Testis (tissue), 5 donors: ENCODE measurements at places on chromosomes 2 and 18. TPM values are rescaled to one million over a fixed set of nuclear protein-coding genes. Genes with fewer than 3 reads are reported as not detected.

- no peaks in the 10 kb centered on the region for H3K27me3 ChIP-seq
- H3K4me3 ChIP-seq, result no peak overlapping the region
- H3K4me1 ChIP-seq, result no peaks in the 10 kb centered on the region
These were observed 406.8 kb downstream of the NBAS start for GRCh38 chr2:15154297-15154696.

The NGEF gene
- total RNA-seq, result 28.7 TPM

DNA sequence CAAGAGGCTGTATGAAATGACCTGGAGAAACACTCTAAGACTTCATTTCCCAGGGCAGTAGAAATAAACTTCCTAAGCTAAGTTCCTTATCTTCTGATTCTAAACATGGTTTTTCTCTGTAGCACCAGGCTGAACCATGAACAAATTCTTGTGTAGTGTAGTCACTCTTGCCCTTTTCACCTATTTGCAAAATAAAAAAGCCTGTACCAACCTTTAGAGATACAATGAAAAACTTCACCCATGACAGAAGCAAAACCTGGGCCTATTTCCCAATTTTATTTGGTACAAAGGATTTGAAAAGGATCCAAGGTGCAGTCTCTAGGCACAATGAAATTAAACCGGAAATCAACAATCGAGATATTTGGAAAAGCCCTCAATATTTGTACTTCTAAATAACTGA is 43.6 kb downstream of the POLR1A start:
- peaks cover 6% of the 10 kb centered on the region for H3K4me1 ChIP-seq
- no peaks in the 10 kb centered on the region for H3K27me3 ChIP-seq
- no peaks in the 10 kb centered on the region for H3K36me3 ChIP-seq

DNA sequence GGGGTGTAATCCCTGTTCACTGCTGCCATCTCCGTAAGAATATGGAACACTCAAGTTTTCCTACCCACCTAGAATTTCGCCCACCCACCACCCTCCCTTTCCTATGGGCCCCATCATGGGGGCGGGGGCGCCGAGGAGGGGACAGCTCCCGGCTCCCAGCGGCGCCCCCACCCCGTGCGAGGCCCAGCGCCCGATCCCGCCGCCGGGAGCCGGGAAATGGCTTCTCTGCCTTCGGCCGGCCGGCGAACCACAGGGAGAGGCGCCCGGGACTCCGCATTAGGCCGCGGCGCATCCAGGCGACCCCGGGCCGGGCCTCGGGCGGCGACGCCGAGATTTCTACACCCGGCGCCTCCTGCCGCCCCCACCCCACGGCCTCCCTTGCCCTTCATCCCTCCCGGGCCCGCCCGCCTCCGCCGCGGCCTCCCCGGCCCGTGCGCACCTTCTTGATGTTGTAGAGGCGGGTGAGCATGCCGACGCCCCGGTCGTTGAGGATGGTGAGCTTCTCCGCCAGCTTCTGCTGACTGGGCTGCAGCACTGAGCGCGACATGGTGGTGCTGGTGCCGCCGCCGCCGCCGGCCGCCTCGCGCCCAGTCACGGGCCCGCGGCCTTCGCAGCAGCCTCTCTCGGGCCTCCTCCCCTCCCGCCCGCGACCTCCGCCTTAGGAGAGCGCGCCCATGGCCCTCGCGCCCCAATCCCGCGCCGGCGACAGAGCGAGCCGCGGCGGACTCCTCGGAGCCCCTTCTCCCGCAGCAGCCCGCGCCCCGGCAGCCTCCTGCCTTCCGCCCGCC is 510 bp downstream of the NCKAP1 start:
- H3K4me1 ChIP-seq, result peaks cover 9% of the 10 kb centered on the region
- H3K27ac ChIP-seq, result peak overlapping the region; percentile 99
- peak; percentile 46 for DNase-seq
- H3K36me3 ChIP-seq, result no peaks in the 10 kb centered on the region
- H3K27me3 ChIP-seq, result no peaks in the 10 kb centered on the region

- no peaks in the 10 kb centered on the region for H3K36me3 ChIP-seq
- DNase-seq, result no peak
- H3K4me1 ChIP-seq, result no peaks in the 10 kb centered on the region
- H3K4me3 ChIP-seq, result no peak overlapping the region
- no peaks in the 10 kb centered on the region for H3K27me3 ChIP-seq
These were observed 206.5 kb downstream of the SETBP1 start for GRCh38 chr18:44887227-44887631.

GRCh38 chr2:102235491-102235890 is 48.7 kb downstream of the IL1RL2 start:
- no peak for DNase-seq
- no peak overlapping the region for H3K4me3 ChIP-seq
- H3K27me3 ChIP-seq, result no peaks in the 10 kb centered on the region
- peaks cover 2% of the 10 kb centered on the region for H3K4me1 ChIP-seq
- H3K27ac ChIP-seq, result no peak overlapping the region

The ARHGEF33 gene
- 5.9 TPM for total RNA-seq

- no peak overlapping the region for H3K27ac ChIP-seq
- no peaks in the 10 kb centered on the region for H3K36me3 ChIP-seq
- peaks cover 3% of the 10 kb centered on the region for H3K4me1 ChIP-seq
- H3K27me3 ChIP-seq, result no peaks in the 10 kb centered on the region
These were observed 11.5 kb downstream of the AMER3 start for GRCh38 chr2:130766711-130767407.

The DOK1 gene
- 11.2 TPM for total RNA-seq
